Foreskin melanocyte (primary cell): ENCODE measurements at places on chromosomes 1 and 21.

DNA sequence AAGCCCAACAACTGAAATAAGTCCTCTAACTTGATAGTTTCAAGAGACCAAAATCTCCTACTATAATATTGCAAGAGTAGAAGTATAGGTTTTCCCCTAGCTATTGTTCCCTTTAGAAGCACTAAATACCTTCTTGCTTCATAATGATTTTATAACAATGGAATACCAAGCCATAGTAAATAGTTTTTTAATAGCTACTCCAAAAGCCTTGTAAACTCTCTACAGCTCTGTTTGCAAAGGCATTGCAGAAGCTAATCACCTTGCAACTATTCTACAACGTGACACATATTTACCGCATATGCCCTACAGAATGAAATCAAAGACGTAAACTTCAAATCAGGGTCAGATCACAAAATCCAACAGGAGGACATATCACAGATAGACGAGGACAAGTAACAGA, 451.5 kb upstream of the ZRANB2 start:
- DNase-seq = no peak

GRCh38 chr1:168504064-168504837, 39.5 kb downstream of the XCL2 start:
- DNase-seq = no peak

DNA sequence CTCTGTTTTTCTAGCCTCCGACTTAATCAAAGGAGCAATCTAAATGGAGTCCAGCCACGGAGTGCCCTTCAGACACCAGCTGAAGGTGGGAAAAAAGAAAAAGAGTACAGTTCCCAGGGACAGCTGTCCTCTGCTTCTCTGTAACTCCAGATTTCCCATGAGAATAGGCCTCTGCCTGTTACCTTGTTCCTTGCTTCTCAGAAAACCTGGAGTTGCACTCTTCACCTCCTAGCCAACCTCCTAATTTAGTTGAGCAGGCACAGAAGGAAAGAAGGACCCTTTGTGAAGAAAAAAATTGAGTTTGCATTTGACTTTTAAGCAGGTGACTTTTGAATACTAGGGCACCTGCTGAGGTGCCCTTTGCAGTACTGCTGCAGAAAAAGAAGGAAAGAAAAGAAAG, 8.3 kb downstream of the BARHL2 start:
- DNase-seq = no peak

DNA sequence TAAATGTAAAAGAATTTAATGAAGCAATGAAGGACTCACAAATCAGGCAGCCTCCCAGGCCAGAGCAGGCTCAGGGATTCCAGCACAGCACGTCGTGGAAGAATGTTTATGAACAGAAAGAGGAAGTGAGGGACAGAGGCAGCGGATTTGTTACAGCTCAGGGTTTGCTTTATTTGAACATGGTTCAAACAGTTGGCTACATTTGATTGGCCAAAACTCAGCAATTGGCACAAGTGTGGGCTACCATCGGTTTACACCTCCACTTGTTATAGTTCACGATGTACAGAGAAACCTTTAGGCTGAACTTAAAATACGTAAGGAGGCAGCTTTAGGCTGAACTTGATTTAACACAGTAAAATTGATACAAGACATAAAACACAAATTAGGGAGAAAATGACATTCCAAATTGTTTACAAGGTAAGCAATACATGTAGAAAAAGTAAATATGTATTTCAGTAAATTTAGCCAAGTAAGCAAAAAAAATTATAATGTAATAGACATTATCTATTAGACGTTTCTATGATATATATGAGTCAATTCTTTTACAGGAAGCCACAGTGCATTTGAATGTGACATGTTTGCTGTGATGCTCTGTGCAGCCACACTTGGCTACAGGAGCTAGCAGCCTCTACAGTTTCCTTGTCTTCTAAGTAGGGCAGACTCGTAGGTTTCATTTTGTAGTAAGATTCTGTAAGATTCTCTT, 126.5 kb downstream of the ADSS2 start:
- no peak for DNase-seq

GRCh38 chr21:24897883-24898282, 709.4 kb downstream of the MRPL39 start:
- no peak for DNase-seq

DNA sequence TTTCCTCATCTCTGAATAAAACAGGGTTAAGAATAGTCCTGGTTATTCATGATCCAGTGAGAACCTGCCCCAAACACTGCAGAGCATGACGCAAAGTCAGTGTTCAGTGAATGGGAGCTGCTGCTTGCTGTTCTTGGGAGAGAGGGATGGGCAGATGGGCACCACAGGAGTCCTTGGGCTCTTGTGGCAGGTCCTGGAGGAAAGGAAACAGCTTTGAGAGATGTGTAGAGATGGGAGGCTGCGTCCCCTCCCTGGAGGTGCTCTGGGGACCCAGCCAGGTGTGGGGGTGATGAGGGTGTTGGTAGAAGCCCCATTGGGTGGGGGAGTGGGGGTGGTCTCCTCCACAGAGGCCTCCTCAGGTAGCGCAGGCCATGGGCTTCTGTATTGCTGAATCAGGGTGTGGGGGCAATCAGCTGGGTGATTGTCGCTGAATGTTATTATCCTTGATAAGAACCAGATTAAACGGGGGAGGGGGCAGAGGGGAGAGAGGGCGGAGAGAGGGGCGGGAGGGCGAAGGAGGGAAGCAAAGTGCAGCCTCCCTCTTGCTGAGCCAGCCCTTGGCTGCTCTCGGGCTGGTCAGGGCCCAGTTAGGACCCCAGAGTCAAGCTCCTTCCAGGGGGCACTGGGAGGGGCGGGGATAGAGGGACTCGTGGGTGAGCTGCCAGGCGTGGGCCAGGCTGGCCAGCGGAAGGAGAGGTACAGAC, 22.9 kb upstream of the CASZ1 start:
- DNase-seq = no peak

GRCh38 chr1:227369102-227369760, 50.9 kb upstream of the CDC42BPA start:
- DNase-seq = no peak

GRCh38 chr1:52032124-52032784, 1.4 kb downstream of the KTI12 start:
- DNase-seq = no peak

GRCh38 chr21:45297869-45298268, 10.2 kb upstream of the POFUT2 start:
- no peak for DNase-seq

- DNase-seq = peak; percentile 24
Observed at GRCh38 chr21:41349619-41350390, 12.0 kb upstream of the MX2 start.
